ENCODE measurements at places on chromosomes 5 and 9.

DNA sequence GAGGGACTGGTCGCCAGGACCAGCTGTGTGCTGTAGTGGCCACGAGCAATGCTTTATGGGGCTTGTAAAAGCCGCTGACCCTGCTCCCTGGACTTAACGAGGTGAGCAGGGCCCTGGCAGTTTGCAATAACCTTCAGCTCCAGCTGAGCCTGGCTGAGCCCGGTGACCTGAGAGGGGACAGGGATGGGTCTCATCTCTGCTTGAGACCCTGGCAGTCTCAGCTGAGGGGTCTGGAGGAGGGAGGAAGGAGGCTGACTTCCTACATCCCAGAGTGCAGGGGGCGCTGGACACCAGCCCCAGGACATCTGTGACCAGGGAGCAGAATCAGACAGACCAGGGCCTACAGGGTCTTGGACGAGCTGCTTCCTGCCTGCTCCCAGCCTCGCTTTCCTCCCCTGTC lies 277.5 kb upstream of the MVB12B start:
- DNase-seq, result no peak

DNA sequence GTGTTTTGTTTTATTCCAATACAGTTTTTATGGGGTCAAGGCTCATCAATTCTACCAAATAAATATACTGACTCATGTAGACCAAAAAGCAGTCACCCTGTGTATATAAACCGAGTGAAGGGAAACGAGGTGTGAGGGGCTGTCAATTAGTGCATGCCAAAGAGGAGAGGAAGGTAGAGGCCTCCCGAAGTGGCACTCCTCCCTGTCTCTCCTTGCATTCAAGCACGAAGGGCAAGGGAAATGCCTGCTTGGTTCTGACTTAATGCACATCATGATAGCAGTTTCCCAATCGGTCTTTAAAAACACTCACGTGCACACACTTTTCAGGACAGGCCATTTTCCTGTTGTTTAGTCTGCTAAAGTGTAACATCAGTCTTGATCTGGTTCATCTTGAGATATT lies 125.6 kb upstream of the SLCO6A1 start:
- DNase-seq, result no peak

DNA sequence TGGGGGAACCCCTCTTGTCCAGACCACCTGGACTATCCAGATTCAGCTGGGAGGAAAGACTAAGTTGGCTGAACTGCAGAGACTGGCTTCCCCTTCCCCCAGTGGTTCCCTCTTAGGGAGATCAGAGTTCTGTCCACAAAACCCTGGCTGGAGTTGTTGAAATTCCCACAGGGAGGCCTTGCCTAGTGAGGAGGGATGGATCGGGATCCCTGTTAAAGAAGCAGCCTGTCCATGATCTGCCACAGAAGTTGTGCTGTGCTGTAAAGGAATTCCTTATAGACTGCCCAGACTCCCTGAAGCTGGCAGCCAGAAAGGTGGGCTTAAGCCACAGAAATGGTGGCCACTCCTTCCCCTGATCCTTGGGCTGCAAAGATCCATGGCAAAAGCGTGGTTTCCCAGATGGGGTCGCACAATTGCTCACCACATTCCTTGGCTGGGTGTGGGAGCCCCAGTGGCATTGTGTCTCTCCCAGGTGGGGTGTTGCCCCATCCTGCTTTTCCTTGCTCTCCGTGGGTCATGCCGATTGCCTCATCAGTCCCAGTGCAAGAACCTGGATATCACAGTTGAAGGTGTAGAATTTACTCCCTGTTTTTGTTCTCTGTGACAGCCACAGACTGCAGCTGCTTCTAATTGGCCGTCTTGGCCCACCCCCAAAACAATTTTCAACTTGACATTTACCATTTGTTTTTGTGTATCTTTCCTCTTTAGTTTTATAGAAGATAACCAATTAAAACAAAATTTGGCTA lies 342.4 kb downstream of the FGF10 start:
- no peak for DNase-seq

DNA sequence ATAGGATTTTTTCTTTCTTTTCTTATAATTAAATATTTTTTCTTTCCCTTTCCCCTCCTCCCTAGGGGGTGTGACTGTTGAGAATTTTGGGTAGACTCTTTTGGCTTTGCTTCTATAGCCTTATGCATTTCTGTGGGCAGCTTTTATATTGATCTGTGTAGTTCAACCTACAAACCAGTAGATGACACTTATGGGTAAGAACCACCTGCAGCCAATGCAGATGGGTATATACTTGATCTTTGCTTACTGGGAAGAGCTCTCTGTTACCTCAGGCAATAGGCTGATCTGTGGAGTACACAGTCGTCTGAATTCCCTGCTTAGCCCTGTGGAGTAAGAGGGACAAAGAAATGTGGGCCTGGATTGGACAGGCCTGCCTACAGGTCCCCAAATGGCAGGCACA lies 102.7 kb upstream of the STARD4 start:
- no peak for DNase-seq

- DNase-seq, result no peak
These were observed 232.8 kb upstream of the ZNF608 start for GRCh38 chr5:124979251-124979650.

DNA sequence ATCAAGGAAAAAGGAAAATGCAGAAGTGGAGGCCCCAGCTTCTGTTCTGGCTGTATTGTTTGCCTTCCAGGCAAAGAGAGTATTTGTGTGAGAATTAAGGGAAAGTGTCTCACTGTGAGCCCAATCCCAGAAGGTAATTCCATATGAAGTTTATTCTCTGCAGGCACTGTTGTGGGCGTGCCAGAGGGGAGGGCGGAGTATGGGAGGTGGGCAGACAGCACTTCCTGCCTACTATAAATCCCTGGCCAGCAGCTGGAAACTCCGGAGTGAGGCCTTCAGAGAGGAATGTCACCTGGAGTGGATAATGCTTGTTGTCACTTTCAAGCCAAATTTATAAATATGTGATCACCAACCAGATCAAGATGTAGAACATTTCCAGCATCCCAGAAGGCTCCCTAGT lies 209.5 kb downstream of the ARHGAP26 start:
- DNase-seq, result no peak

- no peak for DNase-seq
These were observed at the start of gene FREM1 for GRCh38 chr9:14909961-14910805. Gene FREM1, minus strand, starts transcription at chr9:14910428. Its CDS starts 41,451 bp downstream, at chr9:14868977.

DNA sequence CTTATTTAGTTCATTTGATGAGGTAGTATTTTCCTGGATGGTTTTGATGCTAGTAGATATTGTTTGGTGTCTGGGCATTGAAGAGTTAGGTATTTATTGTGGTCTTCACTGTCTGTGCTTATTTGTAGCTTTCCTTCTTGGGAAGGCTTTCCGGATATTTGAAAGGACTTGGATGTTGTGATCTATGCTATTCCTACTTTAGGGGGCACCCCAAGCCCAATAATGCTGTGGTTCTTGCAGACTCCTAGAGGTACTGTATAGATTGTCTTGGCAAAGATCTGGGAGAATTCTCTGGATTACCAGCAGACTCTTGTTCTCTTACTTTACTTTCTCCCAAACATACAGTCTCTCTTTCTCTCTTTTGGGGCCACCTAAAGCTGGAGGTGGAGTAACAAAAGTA lies 315.7 kb downstream of the MAT2B start:
- no peak for DNase-seq

DNA sequence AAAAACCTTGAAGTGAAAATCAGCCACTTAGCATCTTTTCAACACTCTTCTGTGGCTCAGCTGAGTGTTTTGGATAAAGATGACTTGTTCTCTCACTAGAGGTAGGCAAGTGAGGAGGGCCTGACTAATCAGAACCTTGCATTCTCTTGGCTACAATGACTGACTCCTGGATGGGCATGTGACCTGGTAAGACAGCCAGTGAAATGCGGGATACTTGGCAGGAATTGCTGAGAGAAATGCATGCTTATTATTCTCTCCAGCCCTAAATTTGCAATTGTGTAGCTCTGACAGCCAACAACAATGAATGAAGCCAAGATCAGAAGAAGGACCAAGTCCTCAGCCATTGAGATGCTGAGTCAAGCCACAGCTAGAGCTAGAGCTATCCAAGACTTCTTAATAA lies 490.5 kb upstream of the ZNF608 start:
- no peak for DNase-seq

DNA sequence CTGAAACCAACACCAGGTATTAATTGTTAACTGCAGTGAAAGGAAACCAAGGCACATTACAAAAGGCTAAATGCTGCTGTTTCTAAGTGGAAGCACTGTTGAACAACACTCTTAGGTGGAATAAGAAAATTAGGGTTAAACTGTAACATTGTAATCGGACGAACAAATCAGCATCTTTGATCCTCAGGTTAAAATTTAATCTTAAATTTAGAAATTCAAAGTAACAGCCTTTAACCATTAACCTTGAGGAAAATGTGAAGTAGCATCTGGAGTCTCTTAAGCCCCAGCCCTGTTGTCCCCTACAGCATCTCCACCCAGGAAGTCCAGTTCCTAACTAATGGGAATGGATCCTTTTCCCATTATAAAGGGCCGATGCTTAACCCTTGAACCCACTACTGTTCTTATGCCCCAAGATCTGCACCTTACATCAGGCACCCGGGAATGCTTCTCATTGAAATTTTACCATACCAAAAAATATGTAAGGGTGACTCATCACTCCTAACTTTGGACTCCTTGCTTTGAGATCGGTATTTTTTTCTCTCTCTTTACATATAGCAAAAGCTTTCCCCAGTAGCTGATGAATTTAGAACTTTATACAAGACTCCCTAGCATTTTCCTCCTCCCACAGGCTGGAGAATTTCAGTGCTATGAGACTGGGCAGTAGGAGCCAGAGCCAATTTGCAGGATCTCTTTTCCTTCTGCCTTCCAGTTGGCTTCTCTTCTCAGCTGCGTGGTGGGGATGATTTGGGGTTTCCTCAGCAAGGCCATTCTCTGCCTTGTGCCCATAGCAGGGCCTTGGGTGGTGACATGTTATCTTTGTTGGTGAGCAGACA lies 32.0 kb upstream of the ITGA2 start:
- no peak for DNase-seq

GRCh38 chr9:76400534-76401096 lies 6.4 kb upstream of the RFK start:
- no peak for DNase-seq

DNA sequence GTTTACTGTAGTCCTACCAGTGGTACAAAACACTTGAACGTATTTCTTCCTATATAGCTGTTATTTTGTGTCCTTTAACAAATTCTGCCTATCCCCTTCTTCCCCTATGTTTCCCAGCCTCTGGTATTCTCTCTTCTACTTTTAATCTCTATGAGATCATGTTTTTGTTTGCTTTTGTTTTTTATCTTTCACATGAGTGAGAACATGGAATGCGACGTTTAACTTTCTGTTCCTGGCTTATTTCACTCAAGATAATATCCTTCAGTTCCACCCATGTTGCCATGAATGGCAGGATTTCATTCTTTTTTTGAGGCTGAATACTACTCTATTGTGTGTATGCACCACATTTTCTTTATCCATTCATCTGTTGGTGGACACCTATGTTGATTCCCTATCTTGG lies 634.4 kb upstream of the WWC1 start:
- no peak for DNase-seq

DNA sequence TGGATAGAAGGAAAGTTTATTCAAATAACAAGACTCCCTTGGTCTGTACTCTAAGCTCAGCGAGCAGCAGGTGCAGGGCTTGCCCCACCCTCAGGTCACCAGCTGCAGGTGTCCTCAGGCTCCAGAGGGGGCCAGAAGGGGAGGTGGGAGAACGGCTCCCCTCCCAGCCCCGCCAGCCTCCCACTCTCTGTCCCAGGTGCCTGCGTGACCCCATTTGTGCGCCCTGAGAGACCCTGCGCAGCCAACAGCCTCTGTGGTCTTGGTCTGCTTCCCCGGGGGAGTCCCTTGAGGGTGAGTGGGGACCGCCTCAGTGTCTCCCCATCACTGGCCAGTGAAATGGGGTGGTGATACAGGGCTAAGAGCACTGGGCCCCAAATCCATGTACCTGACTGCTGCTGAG lies 62.3 kb upstream of the STXBP1 start:
- DNase-seq, result no peak

DNA sequence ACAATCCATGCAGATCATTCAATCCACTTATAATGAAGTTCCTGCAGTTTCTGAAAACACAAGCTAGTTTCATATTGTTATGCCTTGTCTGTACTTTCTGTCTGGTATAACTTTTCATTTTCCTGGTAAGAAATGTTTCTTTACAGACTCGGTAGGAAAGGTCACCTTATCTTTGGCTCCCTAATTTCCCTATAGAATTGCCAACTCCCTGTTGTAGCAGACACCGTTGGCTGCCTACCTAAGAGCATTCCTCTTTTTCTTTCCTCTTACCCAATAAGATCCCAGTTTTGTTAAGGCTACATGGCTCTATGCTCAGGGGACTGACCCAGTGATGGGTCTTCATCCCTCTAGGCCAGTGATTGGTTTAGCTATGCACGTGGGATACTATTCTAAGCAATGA lies 6.2 kb upstream of the ARHGEF37 start:
- DNase-seq, result no peak

- no peak for DNase-seq
These were observed 3.1 kb downstream of the HMCN2 start for GRCh38 chr9:130268521-130269211.

DNA sequence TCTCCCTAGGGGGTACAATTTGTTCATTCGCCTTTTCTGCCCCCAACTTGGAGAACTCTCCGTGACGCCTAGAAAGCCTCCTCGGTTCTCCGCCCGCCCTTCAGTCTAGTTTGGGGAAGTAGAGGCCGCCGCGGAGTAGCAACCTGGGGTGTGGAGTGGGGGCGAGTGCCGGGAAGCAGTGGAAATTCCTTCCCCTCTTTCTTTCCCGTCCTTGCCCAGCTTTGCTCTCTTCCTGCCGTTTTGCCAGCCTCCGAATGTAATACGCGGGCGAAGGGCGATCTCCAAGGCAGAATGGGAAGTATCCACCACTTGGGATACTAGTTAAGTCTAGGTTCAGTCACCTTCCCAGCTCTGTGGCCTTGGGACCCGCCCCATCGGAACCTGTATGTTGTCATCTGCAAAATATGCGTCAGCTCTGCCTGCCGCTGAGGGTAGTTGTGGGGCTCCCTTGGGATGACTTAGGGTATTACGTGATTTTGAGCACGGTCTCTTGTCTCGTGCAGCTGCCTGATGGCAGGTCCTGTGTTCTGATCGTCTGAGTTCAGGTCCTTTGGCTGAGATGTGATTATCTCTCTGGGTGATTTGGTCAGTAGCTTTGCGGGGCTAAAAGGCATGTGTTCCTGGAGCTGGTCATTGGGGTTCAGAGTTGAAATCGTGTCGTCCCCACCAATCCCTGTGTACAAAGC lies 724 bp downstream of the PAM start:
- peak; percentile 64 for DNase-seq

- DNase-seq, result no peak
These were observed 587.2 kb upstream of the SEMA6A start for GRCh38 chr5:117161718-117162335.

- DNase-seq, result no peak
These were observed 120.5 kb downstream of the NFIB start for GRCh38 chr9:14193328-14193990.

- no peak for DNase-seq
These were observed 14.2 kb upstream of the PALM2AKAP2 start for GRCh38 chr9:109765830-109766229.

All from 8988T (cell line).